ENCODE measurements at places on chromosomes 16 and 17.

GRCh38 chr16:24611310-24611709 lies 71.9 kb downstream of the RBBP6 start:
- DNase-seq = no peak

- DNase-seq = peak; percentile 28
Observed at GRCh38 chr16:70664325-70665112, 18.2 kb downstream of the IL34 start.

GRCh38 chr16:89102041-89102471 lies 8.4 kb downstream of the ACSF3 start:
- no peak for DNase-seq

DNA sequence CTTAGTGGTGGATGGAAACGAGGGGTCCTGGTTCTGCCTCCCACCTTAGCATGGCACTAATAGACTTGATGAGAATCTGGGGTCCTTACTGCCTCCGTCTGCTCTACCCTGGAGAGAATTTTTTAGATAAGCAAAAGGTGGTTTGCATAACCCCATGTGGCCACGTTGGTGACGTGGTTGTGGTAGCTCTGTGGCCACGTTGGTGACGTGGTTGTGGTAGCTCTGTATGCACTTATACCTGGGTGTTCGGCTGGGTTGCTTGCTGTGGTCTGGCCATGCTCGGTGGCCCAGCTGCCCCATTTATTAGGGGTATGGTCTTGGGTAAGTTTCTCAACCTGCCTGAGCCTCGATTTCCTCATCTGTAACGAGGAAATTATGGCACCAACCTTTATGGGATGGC lies 13.0 kb downstream of the SPIRE2 start:
- DNase-seq = no peak

DNA sequence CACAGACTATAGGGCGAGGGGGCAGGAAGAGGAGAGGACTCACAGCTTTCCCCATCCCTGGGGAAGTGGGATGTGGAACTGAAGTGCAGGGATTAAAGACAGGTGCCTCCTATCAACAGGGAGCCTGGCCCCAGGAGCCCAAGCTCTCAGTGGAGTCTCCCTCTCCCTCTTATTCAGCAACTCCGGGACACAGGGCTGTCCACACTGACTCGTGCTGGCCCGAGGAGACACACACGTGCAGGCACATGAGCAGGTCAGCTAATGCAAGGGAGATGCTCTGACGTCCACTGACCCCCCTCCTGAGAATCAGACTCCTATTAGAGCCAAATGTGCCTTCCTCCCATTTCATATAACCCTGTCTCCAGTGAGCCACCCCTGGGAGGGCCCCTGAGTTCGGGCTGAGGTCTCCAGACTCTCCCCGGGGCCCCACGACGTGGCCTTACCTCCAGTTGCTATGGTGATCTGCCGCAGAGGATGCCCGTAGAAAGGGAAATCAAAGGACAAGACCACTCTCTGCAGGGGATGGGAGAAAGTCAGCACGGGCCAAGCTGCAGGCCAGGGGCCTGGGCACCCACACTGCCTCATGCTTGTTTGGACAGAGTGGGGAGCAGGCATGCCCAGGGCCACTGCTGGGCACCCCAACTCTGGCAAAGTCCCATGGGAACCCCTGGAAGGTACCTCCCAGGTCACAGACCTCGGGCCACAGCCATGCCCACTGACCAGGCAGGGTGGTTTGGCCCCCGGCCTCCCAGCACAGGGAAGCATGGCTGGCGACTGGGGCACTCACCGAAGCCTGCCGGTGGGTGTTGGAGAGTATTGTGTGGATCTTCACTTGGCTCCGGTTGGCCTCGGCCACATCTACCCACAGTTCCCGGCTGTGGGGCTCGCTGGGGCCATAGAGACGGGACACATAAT lies 42.7 kb downstream of the PLXDC1 start:
- no peak for DNase-seq

DNA sequence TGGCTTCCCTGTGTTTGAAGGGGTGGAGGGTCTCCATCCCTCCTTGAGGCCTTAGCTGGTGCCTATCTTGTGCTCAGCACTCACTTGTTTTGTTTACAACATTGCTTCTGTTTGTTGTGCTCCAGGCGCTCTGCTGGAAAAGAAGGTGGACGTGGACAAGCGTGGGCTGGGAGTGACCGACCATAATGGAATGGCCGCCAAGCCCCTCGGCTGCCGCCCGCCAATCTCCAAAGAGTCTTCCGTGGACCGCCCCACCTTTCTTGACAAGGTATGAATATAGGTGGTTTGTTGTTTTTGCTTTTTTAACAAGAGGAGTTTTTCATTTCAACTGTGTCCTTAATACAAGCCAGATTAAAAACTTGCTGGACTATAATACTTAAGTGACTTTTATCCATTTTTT lies 53.5 kb downstream of the TMC6 start:
- no peak for DNase-seq

DNA sequence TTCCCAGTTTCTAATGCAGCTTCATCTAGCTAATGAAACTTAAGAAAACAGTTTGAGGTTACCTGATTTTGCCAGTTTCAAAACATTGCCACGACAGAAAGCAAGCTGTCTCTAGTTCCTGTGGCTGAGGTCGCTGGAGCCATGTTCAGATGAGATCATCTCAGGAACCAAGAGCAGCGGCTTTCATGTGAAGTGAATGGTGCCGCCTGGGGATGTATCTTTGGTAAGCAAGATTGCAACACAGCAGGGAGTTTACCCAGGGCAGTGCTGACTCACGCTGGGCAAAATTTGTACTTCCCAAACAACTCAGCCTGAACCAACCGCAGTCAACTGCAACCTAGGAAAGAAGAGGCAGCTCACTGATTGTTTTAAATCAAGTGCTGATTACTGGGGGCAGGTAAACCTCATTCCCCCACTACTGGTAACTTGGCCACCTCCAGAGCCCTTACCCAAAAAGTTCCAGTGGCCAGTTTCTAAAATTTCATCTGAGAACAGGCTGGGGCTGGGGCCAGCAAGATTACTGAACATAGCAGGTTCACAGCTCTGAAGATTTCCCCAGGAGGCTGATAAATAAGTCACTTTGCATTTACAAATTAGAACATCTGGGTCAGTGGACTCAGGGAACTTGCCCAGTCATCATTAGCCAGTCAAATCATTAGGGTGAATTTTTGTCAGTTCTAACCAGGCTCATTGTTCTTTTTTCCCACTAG lies at the start of gene RFFL:
Gene RFFL, minus strand, starts transcription at position 194 of the 710 bp plus-strand sequence. CDS start 37,154 bp downstream, outside the sequence.
- DNase-seq = peak; percentile 54

GRCh38 chr17:3558603-3559269 lies 1.1 kb upstream of the TRPV3 start:
- no peak for DNase-seq

DNA sequence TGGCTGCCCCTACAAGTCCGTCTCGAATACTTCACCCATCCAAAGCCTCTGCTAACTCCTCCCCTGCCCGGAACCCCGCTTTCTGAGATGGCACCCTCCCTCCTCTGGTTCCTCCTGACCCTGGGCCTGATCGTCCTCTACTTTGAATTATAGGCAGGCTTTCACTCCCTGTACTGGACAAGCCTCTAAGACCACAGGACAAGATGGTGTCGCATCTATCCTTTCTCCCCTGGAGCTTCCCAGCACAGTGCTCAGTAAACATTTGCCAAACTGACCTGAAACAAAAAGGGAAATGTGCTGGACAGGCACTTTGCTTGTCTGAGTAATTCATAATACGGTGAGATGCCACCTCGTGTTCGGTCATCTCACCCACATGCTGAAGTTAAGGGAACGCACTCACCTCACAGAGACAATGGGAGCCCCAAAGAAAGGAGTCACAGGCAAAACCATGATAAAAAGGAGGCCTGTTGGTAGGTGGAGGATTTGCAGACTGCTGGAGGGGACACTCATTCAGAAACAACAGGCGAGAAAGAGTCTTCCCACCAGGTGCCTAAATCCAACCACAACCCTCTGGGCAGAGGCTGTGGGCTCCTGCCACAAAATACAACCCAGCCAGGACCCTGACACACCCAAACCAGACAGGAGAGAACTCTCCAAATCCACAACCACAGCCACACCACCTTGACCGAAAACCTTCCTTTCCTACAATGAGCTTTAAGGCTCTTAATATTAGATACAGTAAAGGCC lies 28.2 kb downstream of the SNN start:
- DNase-seq = no peak

DNA sequence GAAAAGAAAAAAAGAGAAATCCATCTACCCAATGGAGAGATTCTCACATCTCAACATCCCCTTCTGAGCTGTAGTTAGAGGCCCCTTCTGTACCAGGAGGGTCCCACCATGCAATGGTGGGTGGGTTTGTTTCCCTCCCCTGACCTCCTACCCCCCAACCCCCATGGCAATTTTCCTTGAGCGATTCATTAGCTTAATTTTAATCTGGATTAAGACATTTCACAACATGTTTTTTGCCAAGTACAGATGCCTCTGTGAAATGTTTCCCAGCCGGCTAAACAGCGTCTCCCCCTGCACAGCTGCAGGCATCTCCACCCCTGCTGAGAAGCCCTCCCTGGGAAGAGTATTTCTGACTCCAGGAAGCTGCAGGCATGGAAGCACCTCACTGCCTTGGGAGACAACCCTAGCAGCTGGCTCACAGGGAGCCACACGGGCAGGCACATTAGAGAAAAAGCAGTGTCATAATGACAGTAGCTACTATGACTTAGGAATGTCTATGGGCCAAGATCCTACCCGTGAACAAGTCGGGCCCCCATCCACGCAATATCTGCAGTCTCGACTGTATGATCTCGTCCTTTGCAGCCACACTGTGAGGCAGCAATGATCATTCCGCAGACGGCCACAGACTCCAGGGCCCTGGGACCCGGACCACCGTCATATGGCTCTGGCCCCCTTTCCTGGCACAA lies 117.3 kb downstream of the ADCY9 start:
- no peak for DNase-seq

DNA sequence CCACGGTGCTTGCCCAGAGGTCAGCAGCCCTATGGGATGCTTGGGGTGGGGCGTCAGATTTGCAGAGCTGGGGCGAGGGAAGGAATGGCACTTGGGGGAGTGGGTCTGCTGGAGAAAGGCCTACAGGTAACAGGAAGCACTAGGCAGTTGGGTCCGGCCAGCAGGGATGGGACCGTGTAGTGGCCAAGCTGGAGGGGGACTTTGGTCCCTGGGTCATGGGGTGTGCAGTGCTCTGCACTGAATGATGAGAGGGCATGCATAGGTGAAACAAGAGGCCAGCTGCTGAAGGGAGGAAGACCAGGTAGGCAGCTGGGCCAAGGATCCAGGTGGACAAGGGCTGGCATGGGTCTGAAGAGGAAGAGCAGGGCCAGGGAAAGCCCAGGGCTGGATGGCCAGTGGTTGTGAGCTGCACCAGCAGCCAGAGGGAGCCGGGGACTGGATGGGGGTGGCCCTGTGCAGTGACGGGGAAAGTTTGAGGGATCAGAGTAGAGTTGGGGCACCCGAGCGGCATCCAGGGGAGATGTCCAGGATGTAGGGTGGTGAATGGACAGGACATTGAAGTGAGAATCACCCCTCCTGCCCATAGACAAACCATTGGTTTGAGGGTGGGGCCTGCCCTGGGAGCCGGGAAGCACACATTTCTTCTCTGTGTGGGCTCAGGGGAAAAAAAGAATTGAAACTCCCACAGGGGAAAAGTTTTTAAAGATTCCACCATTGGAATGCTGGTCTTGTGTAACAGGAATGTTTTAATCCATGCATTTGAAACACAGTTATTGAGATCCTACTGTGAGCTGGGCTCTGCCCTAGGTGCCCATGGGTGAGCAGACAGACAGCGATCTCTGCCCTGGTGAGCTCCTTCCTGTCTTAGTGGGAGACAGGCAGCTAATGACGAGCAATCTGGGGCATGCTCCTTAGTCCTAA lies 25.1 kb downstream of the RAI1 start:
- DNase-seq = no peak

GRCh38 chr17:61837175-61838051 lies 25.9 kb downstream of the BRIP1 start:
- peak; percentile 14 for DNase-seq

- no peak for DNase-seq
Observed at GRCh38 chr17:49495842-49496182, 719 bp downstream of the NGFR start.

DNA sequence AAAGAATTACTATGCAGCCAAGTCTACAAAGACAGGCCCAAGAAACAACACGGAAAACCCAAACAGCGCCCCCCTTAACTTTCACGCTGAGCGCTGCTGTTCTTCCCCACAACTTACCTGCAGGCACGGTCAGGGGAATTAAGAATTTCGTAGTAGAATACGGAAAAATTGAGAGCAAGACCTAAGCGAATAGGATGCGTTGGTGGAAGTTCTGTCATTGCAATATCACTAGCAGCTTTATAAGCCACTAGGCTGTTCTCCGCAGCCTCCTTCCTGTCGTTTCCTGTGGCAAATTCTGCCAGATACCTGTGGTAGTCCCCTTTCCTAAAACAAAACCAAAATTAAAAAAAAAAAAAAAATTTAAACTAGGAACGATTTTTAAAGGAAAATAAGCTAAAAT lies 39.0 kb downstream of the YWHAE start:
- no peak for DNase-seq

GRCh38 chr16:77396461-77396860 lies 38.4 kb downstream of the ADAMTS18 start:
- no peak for DNase-seq

- DNase-seq = no peak
Observed at GRCh38 chr16:82751020-82751419, 124.3 kb downstream of the CDH13 start.

- no peak for DNase-seq
Observed at GRCh38 chr17:16935241-16935663, 36.7 kb downstream of the TNFRSF13B start.

DNA sequence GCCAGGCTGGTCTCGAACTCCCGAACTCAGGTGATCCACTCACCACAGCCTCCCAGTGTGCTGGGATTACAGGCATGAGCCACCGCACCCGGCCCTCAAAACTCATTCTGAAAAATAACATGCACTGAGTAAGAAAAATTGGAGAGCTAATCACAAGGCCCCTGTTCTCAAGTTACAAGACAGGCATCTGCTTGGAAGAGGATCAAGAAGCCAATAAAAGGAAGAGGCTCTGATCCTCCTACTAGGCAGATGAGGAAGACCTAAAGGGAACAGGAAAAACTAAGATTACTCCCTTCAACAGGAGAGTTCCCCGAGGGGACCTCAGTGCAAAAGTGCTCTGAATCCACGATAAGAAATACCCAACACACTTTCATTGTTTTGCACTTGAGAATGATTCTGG lies 18.4 kb downstream of the BLMH start:
- DNase-seq = no peak

DNA sequence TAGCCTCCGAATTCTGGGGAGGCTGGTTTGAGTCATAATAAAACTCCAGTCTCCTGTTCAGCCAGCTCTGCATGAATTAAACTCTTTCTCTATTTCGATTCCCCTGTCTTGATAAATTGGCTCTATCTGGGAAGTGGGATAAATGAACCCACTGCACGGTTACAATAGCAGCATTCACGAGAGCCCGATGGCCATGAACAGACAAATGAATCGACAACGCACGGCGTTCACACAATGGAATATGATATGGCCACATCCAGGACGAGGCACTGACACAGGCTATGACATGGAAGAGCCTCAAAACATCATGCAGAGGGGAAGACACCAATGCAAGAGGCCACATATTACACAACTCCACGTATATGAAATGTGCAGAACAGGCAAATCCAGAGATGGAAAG lies 5.6 kb upstream of the CARD14 start:
- DNase-seq = no peak

DNA sequence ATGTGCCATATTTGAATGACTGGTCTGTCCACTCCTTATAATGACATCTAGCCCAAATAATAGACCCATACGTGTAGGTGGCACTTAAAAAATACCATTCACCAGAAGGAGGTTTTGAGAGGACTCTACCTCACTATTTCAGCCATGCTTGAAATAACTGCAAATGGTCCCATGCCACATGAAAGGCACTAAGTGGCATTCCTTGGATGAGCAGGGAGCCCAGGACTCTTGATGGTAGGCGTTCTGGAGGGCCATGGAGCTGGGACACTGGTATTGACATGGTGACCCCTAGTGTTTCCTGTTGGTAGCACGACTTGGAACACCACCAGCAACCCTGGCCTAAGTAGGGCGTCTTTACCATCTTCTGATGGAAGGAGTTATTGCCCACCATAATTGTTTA lies 148.7 kb upstream of the ZFHX3 start:
- DNase-seq = peak; percentile 77
